Stimulated activated CD4-positive, alpha-beta T cell treated with anti-CD3 and anti-CD28 coated beads, TNF-alpha, amount 100 ng/mL, for 24 hours (primary cell): ENCODE measurements at places on chromosomes 11 and 22.

DNA sequence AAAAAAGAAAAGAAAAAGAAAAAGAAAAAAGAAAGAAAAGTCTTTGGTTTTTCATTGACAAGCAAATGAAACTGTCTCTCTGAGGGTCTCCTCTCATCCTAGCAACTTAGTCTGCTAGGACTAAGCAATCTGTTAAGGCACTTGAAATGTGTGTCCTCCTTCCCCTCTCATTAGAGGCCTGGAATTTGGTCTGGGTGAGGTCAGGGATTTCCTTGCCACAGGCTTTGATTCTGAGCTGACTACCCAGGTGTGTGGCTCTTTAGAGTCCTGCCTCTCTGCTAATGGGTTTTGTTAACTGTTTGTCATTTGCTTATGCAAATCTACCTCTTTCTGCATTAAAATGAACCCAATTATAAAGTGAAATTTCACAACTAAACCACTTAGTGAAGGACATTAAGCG lies 18.3 kb upstream of the PKNOX2 start:
- DNase-seq = no peak

GRCh38 chr22:27732391-27732790 lies 69.2 kb downstream of the MN1 start:
- DNase-seq = no peak

- no peak for DNase-seq
Measured at GRCh38 chr11:37721485-37721884, 1123.4 kb upstream of the RAG2 start.

- no peak for DNase-seq
Measured at GRCh38 chr11:125569915-125570621, 791 bp downstream of the EI24 start.
